ENCODE measurements at places on chromosomes 1 and 21.

DNA sequence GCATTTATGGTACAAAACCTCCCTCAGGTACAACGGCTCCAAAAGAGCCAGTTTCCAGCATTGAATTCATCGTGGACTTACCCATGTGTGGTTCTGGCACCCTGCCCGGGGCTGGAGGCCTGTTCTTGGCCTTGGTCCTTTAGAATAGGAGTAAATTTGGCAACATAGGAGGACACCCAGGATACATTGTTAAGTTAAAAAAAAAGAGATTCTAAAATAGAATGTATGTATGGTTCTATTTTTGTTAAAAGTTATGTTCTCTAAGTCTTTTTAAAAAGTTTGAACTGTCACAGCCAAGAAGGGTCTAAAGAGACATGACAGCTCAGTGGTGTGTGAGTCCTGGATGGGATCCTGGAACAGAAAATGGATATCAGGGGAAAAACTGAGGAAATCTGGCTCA lies 25.9 kb downstream of the EPHX1 start:
- no peak for DNase-seq

DNA sequence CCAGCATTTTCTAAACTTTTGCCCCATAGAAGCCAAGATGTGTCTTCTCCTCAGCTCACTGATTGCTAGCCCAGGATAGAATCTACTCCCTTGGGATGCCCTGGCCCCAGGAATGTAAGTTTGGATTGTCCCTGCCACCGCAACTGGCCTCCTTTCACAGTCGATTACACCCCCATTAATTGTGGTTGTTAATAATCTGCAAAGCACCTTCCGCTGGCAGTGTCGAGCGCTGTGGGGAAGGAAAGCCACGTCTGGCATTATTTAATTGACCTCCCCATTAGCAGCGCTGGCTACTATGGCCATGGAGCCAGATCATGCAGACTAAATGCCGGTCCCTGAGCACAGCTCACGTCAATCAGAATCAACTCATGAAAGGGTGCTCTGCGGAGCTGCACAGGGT lies 597.3 kb upstream of the PLXNA2 start:
- peak; percentile 61 for DNase-seq

DNA sequence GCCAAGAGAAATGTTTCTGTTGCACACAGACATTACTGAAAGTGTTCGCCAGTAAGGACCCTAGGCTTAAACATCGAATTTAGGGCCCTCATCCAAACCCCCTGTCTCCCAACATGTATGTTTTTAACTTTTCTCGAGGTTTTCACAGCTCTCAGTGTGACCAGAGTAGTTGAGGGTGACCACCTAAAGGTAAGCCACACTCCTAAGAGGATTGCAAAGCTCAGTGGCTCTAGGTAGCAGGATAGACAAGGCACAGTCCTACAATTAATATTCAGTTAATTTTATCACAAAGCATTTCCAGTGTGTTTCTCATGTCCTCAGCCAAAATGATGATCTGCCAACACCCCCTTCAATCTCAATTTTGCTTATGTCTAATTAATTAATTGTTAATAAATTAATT lies 695 bp upstream of the ALG14 start:
- DNase-seq: no peak

DNA sequence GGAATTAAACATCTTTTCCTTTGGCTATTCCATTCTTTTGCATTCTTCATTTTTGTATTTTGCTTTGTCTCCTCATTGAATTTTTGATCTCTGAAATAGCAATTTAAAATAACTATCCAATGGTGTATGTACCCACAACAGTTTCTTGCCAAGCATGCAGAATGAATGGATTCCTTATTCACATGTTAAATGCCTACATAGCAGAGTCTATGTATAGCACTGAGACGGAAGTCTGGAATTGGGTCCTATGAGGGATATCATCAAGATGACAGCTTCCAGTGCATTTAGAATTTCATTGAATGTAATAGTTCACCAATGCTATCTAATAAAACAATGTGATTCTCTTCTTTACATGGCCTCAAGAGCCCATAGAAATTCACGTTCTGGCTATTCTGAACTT lies 97.5 kb downstream of the MRPS6 start:
- peak; percentile 79 for DNase-seq

- DNase-seq: peak; percentile 43
Observed at GRCh38 chr21:39105341-39105765, 77.9 kb downstream of the PSMG1 start.

DNA sequence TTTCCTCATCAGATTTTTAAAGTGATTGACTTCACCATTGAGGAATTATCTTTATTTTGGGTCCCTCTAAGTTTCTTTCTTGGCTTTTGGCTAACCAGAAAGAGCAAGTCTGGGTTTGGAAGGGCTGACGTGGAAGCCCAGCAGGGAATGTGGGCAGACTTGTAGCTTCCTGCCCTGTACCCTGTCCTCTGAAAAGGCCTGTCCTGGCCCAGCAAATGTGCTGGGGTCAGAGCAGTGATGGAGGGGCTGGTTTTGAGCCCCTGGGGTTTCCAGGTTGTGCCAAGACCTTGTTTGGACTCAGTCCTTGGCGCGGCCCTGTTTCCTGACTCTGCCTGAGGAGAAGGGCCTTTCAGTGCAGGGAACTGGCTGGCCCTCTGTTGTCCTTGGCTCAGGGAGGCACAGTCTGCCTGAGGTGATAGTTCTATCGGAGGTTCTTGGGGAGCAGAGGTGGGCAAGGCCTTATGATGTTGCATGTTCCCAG lies 72.1 kb downstream of the UCK2 start:
- DNase-seq: no peak

GRCh38 chr1:171495444-171495843 lies 10.1 kb downstream of the PRRC2C start:
- DNase-seq: no peak

- no peak for DNase-seq
Observed at GRCh38 chr1:82108843-82109242, 308.1 kb downstream of the ADGRL2 start.

DNA sequence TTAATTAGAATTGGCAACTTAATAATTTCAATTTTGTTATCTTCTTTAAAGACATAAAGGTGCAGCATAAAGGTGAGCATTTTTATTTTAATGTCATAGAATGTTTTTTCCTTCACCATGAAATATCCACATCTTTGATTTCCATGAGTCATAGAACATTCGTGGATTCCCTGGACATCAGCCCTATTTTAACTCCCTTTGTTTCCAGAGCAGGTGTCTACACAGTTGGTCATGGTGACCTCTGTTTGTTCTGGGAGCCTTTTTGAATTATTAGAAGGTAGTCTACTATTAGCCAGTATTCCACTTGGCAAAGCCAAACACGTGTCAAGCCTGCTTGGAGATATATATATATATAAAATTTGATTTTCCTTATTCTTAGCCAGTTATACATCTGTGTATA lies 572.9 kb downstream of the LTN1 start:
- no peak for DNase-seq

GRCh38 chr1:914891-915280 lies 8.8 kb upstream of the SAMD11 start:
- no peak for DNase-seq

GRCh38 chr1:24692351-24692980 lies 49.4 kb downstream of the SRRM1 start:
- no peak for DNase-seq

- DNase-seq: peak; percentile 30
Observed at GRCh38 chr1:41175546-41175945, 66.6 kb downstream of the SCMH1 start.

All from brain (organoid and tissue), 16 donors.